ENCODE measurements at places on chromosomes 7 and 10.

GRCh38 chr7:134703782-134704181, 57.1 kb downstream of the BPGM start:
- DNase-seq: no peak

DNA sequence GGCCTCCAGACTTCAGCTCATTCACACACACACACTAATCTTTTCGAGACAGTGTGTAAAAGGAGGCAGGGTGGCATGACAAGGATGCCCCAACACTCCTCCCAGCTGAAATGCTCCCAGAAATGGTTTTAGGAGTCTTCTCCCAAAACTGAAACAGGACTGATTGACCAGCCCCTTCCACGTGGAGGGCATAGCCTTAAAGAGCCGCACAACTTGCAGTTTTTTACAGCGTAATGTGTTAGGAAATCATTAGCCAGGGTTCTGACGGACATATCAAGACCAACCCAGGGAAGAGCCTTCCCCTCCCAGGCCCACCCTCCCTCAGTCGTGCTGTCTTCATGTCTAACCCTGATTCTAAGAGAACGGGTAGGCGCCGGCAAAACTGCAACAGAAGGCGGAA, 224.6 kb downstream of the TNS3 start:
- DNase-seq: no peak

DNA sequence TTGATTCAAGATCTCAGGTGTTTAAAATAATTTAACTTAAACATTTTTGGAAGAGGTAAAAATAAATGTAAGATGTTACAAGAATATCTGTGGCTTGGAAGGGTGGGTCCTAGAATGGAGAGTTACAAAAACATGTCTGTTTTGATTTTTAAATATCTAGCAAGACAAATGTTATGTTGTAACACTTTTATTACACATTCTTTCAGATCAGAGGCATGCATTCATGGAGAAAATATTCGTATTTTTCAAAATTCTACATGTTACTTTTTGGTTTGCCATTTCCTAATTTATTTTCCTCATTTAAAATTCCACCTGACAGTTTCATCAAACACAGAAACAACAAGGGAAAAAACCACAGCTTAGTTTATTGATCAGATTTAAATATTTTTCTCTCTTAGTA, 10.0 kb downstream of the WBP1L start:
- DNase-seq: no peak

GRCh38 chr7:42198974-42199668, 37.9 kb downstream of the GLI3 start:
- DNase-seq: no peak

DNA sequence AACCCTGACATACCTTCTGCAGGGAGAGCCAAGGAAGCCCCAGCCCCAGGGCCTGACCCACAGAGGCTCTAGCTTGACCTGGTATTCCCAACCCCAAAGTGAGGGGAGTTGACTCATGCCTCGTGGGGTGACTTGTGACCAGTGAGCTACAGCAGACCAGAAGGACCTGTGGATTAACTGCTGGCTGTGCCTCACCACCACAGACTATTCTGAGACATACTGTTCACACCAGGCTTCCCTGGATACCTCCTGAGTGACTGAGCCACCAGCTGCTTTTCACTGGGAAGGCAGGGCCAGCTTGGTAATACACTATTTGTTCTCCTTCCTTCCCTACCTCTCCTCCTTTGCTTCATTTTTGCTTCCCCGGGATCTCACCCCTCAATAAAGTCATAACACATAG, 7.3 kb downstream of the PLXNA4 start:
- no peak for DNase-seq

GRCh38 chr7:126843883-126844282, 408.9 kb downstream of the GRM8 start:
- DNase-seq: no peak

DNA sequence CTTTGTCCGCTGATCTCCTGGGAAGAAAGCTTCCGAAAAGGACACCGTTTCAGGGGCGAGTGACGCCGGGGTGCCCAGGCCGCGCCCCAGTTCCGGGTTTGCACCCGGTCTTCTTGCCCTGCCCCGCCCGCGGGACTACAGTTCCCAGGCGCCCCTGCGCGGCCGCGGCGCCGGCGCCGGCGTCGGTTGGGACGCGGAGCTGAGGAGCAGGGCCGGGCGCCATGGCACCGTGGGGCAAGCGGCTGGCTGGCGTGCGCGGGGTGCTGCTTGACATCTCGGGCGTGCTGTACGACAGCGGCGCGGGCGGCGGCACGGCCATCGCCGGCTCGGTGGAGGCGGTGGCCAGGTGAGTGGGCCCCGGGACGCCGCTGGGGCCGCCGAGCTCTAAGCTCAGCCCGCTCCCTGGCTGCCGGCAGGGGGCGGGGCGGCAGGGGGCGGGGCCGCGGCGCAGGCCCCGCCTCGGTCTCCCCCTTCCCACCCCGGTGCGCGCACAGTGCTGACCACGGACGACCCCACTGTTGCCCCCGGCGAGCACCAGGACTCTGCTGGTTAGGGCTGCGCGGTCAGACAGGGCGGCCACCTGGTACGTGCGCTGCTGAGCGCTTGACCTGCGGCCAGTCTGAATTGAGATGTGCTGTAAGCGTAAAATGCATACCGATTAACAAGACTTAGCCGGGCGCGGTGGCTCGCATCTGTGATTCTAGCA, at the start of gene LHPP:
TSS of gene LHPP (plus strand) at position 182 of the 706 bp plus-strand sequence. CDS start at position 222, 40 bp downstream.
- DNase-seq: peak; percentile 88

DNA sequence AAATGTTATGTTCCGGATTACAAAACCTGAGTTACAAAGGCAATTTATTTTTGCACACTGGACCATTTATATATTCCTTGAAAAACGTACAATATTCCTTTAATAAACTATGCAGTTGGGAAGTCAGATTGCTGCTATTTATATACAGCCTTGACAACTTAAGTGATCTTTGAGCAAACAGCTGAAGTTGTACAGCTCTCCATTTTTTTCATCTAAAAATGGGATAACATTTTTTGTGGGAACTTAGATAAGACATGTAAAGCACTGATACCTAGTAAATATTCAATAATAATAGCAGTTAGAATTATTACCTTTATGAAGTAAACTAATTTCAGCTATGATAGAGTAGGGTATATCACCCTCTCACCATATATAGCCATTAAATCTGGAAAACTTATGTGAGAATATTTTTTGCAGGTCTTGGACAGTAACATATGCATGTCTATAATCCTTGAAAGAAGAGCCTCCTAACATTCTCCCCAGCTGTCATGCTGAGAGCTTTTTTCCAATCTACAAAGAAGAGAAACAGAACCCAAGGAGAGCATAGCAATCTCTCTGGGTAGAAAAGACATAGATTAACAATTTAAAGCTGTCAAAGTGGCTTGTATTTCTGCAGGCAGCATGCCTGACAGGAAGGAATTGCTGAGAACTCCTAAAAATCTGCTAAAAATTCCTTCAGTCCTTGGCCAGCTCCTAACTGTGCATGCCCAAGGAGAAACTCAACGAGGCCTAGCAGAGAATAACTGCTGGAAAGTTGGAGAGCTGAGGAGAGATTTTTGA, 326.0 kb downstream of the CRPPA start:
- no peak for DNase-seq

- no peak for DNase-seq
Observed at GRCh38 chr10:16441173-16441840, 4.5 kb downstream of the PTER start.

DNA sequence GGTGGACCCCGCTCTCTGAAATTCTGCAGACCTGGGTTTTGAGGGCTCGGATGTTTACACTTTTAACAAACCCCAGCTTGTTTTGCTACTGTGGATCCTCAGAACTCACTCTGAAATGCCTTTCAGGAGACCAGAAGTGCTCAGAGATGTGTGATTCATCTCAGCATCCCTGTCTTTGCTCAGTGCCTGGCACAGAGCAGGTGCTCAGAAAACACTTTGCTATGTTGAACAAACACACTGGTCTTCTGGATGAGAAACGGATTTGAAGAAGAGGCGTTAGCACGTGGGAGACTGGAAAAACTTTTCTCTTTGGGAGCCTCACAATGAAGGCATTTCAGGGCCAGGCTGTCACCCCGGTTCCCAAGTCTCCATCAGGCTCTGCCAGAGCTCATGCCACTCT, 53.3 kb downstream of the SH3PXD2A start:
- DNase-seq: no peak

DNA sequence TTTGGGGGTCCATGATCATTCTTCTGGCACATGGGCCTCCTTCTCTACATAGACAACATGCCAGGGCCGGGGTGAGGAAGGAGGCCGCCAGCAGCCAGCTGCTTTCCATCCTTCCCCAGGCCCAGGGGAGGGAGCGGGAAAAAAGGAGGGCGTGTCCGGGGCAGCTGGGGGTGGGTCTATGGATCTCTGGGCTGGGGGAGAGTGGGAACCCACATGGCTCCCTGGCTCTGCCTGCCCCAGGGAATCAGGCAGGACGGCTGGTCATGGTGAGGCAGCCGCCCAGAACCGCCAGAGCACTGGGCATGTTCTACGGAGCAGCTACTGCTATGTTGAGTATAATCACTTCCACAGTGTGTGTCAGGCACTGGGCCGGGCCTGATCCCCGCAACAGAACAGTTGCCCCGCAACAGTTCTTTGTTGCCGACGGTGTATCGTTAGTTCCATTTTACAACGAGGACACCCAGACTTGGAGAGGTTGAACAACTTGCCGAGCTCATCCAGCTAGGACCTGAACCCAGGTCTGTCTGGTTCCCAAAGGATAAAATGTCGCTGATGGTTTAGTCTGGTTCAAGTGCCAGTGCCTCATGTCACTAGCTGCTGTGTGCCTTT, 6.4 kb upstream of the IRF5 start:
- DNase-seq: no peak

- DNase-seq: peak; percentile 19
Observed at GRCh38 chr10:78992333-78992732, 76.4 kb upstream of the ZMIZ1 start.

DNA sequence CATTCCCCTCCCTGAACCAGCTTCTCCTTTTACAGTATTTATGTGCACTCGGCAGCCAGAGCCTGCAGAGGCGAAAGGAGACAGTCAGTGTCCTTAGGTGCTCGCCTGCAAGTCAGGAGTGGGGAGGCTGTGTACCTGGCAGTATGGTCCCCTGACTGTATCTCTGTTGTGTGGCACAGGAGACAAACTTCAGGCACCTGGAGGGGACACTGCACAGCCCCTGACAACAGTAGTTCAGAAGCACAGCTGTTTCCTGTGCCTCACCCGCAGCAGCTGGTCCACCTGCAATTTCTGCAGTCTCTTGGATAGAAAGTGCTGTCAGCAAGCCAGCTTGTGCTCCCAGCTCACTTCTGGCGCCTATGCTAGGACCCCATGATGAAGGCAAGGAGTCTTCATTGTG, 73.4 kb upstream of the LAMB4 start:
- DNase-seq: no peak

GRCh38 chr10:127919418-127920271, 12.7 kb downstream of the PTPRE start:
- DNase-seq: no peak

GRCh38 chr7:108368466-108368865, 87.8 kb downstream of the NRCAM start:
- no peak for DNase-seq

DNA sequence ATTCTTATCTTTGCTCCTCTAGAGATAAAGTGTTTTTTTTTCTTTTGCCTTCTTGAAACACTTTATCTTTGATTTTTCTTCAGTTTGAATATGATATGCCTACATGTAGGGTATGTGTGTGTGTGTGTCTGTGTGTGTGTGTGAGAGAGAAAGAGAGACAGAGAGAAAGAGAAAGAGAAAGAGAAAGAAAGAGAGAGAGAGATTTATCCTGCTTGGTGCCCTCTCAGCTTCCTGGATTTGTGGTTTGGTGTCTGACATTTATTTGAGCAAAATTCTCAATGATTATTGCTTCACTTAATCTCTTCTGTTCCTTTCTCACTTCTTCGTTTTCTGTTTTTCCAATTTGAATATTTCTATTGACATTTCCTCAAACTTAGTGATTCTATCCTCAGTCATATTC, 60.3 kb downstream of the RAB18 start:
- peak; percentile 6 for DNase-seq

DNA sequence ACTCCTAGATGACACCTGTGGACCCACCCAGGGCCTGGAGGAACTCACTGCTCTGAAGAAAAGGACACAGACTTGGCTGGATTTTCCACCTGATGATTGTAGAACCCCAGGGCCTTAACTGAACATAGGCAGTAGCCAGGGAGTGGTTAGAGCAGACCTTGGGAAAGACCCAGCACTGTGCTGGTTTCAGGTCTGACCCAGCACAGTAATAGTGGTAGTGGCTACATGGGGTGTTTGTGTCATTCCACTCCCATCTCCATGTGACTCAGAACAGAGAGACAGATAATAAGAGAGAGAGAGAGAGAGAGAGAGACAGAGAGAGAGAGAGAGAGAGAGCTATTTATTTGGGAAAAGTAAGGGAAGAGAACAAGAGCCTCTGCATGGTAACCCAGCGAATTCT, 239.1 kb upstream of the MEOX2 start:
- DNase-seq: no peak

DNA sequence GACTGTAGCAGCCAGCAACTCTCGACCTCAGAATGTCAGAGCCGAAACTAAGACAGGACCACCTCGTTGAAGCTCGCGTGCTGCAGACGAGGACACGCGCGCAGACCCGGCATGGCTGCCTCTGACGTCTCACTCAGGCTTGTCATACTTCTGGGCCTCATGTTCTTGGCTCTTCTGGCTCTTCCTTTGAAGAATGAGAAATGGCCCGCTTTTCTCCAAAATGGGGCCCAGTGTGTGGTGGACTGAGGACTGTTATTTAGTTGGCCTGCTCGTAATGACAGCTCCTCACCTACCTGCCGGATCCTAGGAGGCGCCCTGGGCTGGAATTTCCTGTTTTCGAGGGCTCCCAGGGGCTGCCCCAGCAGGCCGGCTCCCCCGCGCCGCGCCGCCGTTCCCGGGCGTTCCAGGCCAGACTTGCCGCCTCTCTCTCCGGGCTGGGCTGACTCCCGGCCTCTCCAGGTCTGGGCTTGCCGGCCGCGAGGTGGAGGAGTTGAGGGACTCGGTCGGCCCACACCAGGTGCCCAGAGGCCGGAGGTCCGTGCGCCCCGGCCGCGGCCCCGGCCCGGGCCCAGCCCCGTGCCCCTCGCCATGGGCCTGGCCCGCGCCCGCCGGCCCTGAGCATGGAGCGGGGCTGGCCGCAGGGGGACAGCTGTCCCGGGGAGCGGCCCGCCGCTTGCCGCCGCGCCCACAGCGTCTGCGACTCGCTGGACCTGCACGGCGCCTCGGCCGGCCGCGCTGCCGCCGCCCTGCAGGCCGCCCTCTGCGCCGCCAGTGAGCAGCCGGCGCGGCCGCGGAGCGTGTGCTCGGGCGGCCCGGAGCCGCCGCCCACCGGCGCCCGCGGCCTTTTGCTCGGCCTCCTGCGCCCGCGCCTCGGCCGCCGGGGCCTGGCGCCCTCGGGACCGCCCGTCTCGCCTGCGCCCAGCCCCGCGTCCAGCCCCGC, 28.1 kb downstream of the AGAP3 start:
- DNase-seq: no peak

GRCh38 chr7:135834266-135834665, 85.7 kb upstream of the FAM180A start:
- no peak for DNase-seq
